ENCODE measurements at places on chromosomes 2 and 18. TPM values are rescaled to one million over a fixed set of nuclear protein-coding genes. Genes with fewer than 3 reads are reported as not detected.

DNA sequence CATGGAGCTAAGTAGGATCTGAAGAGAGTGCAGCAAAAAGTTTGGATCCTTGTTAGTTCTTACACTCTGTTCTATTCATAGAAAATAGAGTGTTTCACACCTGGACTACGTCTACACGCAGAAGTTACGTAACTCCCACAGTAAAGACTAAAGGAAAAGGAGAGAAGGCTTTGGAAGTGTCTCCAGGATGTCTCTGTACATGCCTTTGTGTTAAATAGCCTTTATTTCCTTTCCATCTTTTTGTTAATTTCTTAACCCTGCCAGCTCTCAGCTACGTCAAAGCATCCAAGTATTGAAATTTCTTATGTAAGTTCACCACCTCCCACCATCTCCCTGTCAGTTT lies 8.4 kb downstream of the DTNB start:
- no peak for DNase-seq
- no peak overlapping the region for H3K27ac ChIP-seq
- no peaks in the 10 kb centered on the region for H3K27me3 ChIP-seq
- no peaks in the 10 kb centered on the region for H3K36me3 ChIP-seq

MGAT4A gene
- total RNA-seq = 8.0 TPM

DNA sequence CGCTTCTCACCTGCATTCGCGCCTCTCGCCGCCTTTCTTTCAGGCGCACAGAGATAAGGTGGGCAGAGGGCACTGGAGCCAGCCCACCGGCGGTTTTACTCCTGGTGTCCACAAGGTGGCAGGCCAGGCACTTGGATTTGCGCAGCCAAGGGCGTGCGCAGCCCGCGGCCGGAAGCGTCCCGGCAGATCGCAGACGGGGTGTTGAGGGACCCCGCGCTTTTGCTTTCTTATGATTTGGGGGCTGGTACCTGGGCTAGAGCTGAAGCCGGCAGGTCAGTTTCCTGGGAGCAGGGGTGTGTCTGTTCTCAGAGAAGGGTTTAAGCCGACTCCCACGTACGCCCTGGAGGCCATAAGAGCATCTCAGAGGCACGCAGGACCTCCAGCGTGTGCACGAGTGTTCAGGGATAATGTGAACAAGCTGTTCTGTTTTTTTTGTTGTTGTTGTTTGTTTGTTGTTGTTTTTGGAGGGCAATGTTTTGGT lies 305.6 kb upstream of the CXCR4 start:
- no peaks in the 10 kb centered on the region for H3K4me1 ChIP-seq
- H3K27ac ChIP-seq = no peak overlapping the region
- peak; percentile 92 for DNase-seq
- H3K4me3 ChIP-seq = peak overlapping the region; percentile 49

MRPL44 gene
- 70.8 TPM for total RNA-seq

DNA sequence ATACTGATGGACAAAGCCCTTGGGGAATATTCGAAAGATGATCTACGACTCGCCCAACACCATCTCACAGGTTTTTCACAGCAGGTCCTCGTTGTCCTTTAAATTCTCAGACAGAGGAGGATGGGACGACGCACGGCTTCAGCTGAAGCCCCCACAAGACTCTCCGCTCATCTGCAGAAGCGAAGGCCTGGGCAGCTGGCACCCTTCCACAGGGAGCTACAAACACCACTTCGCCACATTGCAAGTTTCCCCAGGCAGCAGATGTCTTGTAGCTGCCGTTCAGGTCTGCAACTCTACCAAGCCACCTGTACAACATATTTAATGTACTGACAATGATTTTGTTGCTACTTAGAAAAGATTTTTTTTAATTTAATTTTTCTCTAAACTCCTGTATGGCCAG lies 642.9 kb downstream of the ZEB2 start:
- peaks cover 3% of the 10 kb centered on the region for H3K36me3 ChIP-seq
- peaks cover 24% of the 10 kb centered on the region for H3K4me1 ChIP-seq
- H3K27ac ChIP-seq = no peak overlapping the region
- no peaks in the 10 kb centered on the region for H3K27me3 ChIP-seq

LIPG gene
- 13.2 TPM for total RNA-seq

KHK gene
- total RNA-seq = 3.3 TPM

NGEF gene
- 4.3 TPM for total RNA-seq

DNA sequence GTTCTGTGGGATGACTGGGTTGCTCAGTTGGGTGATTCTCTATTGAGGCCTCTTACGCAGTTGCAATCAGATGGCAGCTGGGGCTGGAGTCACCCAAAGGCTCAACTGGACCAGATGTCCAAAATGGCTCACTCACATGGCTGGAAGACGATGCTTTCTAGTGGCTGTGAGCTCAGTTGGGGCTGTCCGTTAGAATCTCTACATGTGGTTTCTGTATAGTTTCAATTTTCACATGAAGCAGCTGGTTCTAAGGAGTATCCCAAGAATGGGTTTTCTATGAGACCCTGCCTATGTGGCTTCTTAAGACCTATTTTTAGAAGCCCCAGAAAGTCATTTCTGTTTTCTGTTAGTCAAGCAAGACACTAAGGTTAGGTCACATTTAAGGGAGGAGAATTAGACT lies 4.4 kb downstream of the XRCC5 start:
- peaks cover 72% of the 10 kb centered on the region for H3K4me1 ChIP-seq
- DNase-seq = no peak
- no peaks in the 10 kb centered on the region for H3K27me3 ChIP-seq
- H3K36me3 ChIP-seq = peaks cover 24% of the 10 kb centered on the region
- peak overlapping the region; percentile 87 for H3K27ac ChIP-seq

DNA sequence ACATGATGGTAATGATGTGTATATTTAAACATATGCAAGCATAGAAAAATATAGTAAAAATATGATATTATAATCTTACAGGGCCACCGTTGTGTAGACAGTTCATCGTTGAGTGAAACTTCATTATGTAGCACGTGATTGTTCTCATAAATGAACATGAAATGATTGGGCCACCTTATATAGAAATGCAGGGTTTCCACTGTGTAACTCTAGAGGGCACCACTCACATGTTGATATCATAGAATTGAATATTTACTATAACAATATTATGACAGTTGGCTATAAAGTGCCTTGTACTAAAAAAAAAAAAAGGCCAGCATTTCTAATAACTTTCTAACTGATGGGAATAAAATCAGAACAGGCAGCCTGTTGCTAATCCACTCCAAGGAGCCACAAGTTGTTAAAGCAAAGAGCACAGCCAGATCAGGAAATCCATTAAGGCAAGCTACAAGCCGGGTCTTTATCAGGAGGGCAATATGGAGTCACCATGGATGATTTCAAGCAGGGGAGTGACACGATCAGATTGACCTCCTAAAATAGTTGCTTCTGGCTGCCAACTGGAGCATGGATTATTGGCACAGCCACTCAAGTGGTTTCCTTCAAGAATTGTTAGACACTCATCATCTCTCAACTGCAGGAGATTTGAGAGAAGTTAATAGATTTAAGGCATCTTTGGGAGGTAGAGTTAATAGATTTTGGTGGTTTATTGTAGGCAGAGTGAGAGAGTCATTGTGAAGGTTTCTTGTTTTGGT lies 16.7 kb downstream of the IL1F10 start:
- no peak for DNase-seq
- no peaks in the 10 kb centered on the region for H3K36me3 ChIP-seq
- H3K4me1 ChIP-seq = no peaks in the 10 kb centered on the region
- H3K27ac ChIP-seq = no peak overlapping the region
- H3K27me3 ChIP-seq = peaks cover 41% of the 10 kb centered on the region
- H3K4me3 ChIP-seq = no peak overlapping the region

DNA sequence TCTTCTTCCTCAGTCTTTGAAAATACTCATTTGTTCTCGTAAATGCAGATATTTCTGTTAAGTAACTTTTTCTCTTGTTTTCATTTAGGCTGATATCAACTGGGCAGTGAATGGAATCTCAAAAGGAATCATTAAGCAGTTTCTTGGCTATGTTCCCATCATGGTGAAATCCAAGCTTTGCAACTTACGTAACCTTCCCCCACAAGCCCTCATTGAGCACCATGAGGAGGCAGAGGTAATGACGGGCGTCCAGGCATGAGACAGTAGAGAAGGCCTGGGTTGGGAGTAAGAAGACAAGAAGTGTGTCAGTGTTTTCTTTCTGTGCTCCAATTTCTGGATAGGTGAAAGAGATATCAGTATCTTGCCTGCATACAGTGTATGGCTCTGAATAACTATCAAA lies 5.1 kb downstream of the POLR1B start:
- H3K4me1 ChIP-seq = peaks cover 8% of the 10 kb centered on the region
- H3K4me3 ChIP-seq = no peak overlapping the region
- no peaks in the 10 kb centered on the region for H3K27me3 ChIP-seq

SLC40A1 gene
- not detected for total RNA-seq
